HEK293T (cell line): ENCODE measurements at places on chromosomes 1 and 21.

GRCh38 chr1:8395433-8395866 lies 77.5 kb downstream of the SLC45A1 start:
- DNase-seq = no peak

GRCh38 chr1:115189814-115190539 lies 100.7 kb upstream of the TSPAN2 start:
- DNase-seq = no peak

GRCh38 chr1:172429331-172430127 lies 9.0 kb downstream of the C1orf105 start:
- DNase-seq = peak; percentile 46

- DNase-seq = no peak
These were observed 20.6 kb upstream of the EGLN1 start for GRCh38 chr1:231442735-231443134.

DNA sequence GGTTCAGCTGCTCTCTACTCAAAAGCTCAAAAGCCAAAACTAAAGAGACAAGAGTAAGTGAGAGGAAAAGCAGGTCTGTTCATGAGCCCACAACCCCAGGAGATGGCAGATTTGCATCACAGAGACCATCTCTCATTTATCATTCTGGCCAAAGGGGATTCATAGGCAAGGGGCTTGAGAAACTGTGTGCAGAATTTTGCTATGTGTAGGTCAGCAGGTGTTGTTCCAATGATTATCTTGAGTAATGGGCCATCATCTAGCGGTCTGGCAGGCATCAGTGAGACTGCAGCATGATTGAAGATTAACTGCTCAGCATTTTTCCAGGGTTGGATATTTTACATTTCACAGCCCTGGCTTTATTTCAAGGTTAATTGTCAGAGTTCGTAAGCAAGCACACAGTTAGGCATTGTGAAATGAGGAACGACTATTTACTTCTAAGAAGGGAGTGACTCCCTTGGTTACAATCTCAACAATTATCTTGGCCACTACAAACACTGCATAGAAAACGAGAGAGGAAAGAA lies 1204.6 kb upstream of the TMPRSS15 start:
- no peak for DNase-seq

DNA sequence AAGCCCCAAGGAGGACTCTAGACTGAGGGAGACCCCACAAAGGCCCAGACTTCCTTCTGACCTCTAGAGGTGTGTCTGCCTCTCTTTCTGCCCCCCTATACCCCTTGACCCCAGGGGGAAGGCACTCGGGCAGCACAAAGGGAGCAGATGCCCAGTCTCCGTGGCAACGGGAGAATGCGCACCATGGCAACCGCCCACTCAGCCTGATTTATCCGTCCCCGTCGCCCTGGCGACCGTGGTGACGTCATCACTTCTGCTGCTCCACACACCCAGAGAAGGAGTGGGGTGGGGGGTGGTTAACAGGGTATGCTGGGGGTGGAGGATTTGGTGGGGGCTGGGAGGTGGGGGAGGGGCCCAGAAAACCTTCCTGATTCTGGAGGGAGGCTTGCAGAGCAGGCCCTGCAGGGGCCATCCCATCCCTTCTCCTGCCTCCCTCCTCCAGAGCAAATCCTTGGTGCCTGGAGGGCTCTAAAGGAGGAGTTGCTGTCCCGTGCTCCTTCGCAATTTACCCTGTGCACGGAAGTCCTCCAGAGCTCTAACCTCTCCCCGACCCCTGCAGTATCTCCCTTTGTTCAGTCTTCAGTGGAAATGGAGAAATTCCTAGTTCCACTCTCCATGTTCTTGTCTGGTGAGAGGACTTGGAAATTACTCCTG lies 6.3 kb downstream of the CELF3 start:
- DNase-seq = peak; percentile 52
